ENCODE measurements at places on chromosomes 16 and 17.
A peak's percentile ranks its signal among the peaks of the same experiment; 100 is the strongest.

DNA sequence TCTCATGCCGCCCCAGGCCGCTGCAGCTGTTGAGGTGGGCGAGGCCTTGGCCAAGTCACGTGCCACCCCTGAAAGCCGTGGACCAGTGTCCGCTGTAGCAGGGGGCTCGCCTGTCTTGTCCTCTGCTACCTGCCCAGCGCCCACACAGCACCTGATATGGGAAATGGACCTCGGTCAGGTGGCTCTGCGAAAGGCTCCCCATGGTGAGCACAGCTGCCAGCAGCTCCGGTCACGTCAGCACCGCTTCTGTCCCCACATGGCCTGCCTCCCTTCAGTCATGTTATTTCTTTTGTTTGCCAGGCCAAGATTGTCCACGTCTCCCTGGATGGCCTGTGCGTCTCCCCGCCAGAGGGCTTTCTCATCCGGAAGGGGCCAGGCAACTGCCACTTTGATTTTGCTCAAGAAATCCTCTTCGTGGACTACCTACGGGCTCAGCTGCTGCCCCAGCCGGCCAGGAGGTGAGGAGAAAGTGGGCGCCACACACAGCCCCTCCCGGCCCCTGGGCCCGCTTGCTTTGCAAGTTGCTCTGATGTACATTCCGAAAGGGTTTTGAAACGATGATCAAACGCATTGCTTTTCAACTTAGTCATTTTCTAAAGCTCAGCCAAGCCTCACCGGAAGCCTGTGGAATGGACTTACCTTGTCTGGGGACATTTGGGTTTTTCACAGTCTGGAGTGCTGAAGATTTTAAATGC is 219.8 kb downstream of the KATNIP start:
- peak; percentile 55 for DNase-seq

DNA sequence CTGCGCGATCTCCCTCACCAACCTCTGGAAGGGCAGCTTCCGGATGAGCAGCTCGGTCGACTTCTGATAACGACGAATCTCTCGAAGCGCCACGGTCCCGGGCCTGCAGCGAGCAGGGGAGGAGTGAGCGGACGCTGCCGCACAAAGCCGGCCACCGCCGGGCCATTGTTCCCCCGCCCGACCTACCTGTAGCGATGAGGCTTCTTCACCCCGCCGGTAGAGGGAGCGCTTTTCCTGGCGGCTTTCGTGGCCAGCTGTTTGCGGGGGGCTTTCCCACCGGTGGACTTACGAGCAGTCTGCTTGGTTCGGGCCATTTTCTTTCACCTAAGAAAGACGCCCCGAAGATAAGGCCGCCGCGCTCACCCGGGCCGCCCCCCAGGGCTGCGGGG is 5.8 kb upstream of the UNK start:
- no peak for DNase-seq

GRCh38 chr17:62008294-62008693 is 56.8 kb downstream of the MED13 start:
- no peak for DNase-seq

DNA sequence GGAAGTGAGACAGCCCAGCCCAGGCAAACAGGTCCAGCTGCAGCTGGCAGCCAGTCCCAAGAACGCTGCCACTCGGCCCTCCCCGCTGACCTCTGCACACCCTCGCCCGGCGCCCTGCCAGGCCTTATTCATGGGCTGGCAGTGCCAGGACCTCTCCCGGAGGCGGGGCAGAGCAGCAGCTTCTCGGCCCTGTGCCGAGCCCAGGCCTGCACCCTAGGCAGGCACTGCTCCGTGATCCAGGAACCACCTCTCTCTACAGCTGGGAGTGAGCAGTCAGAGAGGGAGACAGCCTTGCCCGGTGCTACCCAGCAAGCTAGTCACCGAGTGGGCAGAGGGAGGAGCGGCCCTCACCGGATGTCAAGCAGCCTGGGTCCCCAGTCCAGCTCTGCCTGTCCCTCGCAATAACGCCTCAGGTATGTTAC is 79.9 kb upstream of the CBX4 start:
- DNase-seq = no peak

- DNase-seq = no peak
Observed at GRCh38 chr16:89023151-89023551, 46.1 kb upstream of the CBFA2T3 start.

- DNase-seq = no peak
Observed at GRCh38 chr16:64096689-64097088, 1025.2 kb downstream of the CDH11 start.

GRCh38 chr16:3295209-3295608 is 10.0 kb downstream of the TIGD7 start:
- no peak for DNase-seq

DNA sequence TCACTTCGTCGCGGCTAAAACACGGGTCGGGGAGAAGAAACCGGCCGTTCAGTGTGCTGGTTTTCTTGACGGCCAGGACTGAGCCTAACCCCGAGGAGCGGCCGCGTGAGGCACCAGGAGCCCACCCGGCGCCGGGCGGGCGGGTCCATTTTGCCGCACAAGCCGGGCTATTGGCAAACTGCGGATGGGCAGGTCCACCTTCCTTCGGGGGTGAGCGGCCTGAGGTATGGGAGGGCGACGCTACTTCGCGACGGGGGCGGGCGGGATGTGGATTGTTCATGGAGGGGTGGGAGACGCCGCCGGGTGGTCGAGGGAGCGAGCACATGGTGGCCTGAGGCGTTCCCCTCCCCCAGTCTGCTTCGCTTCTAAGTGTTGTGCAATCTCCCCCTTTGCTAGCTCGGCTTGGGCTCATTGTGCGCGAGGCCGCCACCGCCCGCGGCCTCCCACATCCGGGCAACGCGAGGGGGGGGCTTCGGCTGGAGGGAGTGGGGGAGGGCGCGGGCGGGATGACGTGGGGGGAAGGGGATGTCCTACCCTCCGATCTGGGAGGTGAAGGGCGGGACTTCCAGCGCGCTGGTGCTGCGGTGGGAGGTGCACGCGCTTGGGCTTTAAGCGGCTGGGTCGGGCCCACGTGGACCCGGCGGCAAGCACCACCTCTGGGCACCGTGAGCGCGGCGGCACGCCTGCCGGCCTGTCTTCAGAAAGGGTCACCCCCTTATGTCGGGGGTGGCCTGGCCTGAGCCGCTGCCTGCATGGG is 5.9 kb upstream of the CD68 start:
- DNase-seq = peak; percentile 89

DNA sequence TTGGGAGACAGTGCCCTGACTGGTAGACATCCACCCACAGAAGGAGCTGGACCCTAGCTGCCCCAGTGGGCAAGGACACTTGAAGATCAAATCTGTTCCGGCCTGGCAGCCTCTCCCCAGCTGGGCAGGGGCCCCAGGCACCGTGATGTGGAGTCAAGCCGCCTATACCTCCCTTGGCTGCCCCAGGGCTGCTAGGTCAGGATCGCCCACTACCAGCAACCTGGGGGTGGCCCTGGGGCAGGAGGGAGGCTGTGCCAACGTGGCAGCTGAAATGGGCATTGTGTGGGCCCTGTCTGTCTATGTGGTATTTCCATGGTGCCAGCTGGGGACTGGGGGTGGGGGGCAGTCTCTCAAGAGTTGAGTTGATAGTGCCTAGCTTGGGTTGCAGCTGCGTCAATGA is 941 bp downstream of the PDK2 start:
- DNase-seq = no peak

DNA sequence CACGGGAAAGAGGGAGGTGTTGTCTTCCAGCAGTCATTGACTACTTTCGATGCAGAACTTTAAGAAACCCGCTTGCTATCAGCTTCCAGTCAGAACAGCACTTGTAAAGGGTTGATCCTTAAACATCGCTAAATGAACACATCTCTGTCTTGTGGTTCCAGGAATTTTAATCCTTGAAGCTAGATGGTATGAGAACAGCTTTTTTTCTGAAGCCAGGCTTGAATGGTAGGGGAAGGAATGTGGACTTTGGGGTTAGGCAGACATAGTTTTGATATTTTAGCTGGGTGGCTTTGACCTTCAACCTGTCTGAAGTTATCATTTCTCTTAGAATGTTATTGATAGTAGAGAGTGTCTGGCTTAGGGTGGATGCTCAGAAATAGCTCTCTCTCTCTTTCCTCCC is 81.1 kb downstream of the RGS9 start:
- no peak for DNase-seq

DNA sequence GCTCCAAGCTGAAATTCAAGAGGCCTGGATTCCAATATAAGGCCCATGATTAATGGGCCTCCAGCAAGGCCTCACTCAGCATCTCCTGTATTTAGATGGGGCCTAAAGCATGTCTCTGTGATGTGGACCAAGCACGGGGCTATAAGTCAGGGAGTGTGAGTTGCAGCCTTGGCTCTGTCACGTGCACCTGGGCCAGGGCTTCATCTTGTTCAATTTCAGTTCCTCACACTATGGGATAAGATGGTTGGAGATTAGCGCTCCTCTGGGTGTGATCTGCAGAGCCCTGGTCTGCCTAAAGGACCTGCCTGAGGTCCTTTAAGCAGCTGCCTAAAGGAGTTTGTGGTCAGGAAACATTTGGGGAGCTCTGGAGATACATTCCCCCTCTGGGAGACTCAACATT is 25.2 kb downstream of the KLHL36 start:
- DNase-seq = no peak

Measured in WERI-Rb-1 (cell line).